ENCODE measurements at places on chromosomes 3 and 15.

DNA sequence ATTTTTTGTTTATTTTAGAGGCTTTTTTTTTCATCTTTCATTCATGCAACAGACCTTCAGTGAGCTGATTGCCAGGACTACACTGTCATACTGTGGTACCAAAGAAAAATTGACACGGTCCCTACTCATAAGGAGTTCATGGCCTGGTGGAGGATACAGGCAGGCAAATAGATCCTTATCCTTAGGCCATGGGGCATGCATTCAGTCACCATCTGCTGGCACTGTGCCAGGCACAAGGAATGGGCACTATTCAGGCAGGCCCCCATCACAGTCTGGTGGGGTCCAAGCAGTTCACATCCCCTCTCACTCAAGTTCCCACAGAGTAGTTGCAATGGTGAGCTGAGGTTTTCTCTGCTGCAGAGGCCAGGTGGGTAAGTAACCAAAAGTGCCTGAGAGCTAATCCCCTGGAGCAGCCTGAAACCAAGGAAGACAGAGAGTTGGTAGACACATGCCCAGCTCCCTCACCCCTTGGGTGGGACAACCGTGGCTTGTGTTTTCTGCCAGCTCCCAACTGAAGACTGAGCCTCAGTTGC lies 17.3 kb downstream of the CISH start:
- no peak for DNase-seq

- DNase-seq: no peak
Measured at GRCh38 chr3:95177096-95177495, 1114.2 kb downstream of the NSUN3 start.

- DNase-seq: no peak
Measured at GRCh38 chr3:105836533-105836932, 32.3 kb downstream of the CBLB start.

- DNase-seq: no peak
Measured at GRCh38 chr3:29503958-29504357, 223.1 kb downstream of the RBMS3 start.

DNA sequence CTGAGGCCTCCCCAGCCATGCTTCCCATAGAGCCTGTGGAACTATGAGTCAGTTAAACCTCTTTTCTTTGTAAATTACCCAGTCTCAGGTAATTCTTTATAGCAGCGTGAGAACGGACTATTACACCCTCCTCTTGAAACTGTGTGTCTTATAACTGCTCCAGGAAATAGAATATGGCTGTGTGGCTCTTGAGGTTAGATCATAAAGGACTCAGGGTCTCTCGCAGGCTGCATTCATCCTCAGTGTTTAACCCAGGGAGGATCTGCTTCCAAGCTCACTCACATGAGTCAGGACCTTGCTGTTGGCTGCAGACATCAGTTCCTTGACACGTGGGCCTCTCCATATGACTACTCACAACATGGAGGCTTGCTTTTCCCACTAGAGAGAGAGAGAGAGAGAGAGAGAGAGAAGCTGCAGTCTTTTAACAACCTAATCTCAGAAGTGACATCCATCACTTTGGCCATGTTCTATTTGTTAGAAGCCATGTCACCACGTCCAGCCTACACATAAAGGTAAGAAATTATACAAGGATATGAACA lies 114.3 kb upstream of the UBE2E1 start:
- DNase-seq: no peak

- DNase-seq: no peak
Measured at GRCh38 chr15:41377978-41378377, 24.3 kb downstream of the NDUFAF1 start.

DNA sequence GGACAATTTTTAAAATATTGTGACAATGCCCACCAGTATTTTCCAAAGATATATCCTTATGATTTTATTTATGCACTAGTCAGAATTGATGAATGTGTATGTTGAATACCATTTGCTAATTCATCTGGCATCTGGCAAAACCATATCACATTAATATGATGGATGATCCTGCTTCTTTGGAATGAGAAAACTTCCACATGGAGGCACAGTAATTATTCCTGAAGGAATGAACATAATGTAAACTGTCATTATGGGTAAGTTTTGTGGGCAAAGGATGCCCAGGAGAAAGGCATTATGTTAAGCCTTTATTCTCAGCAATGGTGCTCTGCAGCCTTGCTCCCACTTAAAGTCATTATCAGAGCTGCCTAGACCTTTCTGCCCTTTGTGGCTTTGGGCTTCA lies 113.0 kb upstream of the MME start:
- DNase-seq: no peak

DNA sequence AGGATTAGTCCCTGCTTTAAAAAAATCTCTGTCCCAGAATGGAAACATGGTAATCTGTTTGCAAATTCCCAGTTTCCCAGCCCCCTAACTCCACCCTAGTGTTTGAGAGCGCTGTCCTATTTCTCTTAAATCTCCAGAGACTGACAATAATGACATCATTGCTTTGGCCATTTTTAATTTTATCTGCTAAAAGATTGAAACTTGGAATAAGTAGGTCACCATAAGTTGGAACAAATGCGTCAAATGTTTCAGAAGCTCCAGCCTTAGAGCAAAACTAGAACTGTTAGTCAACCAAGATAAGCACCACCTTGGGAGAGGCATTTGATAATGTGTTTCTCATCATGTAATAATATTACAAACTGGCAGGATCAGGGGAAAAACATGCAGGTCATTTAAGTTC lies 25.7 kb upstream of the MB21D2 start:
- DNase-seq: no peak

DNA sequence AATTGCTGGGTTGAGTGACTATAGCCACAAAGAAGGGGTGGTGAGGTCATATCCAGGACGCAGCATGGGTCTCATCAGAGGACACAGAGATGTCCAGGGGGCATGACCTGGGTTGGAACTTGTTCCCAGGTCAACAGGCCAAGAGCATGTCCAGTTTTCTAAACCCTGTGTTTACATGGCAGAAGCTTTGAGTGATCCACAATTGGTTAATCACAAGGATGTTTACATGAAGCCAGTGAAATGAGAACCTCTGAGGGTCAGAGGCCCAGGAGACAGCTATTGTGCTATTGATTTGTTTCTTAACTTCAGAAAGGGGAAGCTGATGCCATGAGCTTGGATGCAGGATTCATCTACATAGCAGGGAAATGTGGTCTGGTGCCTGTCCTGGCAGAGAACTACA lies 42.2 kb upstream of the TOPBP1 start:
- DNase-seq: no peak

DNA sequence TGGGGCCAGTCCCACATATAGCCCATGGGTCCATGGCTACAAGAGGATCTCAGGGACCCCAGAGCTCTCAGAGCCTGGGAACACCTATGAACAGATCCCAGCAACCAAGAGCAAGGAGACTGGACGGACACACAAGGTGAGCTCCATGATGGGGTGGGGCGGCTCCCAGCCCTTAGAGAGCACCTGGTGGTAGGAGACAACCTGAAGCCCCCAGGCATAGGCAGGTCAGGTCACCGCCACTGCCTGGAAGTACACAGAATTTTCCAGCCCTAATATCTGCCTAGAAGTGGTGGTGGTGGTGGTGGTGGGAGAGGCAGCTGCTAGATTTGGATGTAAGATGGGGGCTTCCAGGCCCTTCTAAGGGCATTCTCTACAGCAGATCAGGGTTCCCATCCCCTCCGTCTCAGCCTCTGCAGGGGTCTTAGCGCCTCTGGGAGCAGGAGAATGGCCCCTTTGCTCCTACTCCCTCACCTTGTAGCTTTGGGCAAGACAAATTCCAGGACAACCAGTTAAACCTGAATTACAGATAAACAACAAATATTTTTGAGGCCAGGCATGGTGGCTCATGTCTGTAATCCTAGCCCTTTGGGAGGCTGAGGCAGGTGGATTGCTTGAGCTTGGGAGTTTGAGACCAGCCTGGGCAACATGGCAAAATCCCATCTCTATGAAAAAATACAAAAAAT lies 9.2 kb downstream of the SH2D7 start:
- DNase-seq: no peak

GRCh38 chr15:56358604-56359003 lies 6.6 kb upstream of the TEX9 start:
- no peak for DNase-seq

DNA sequence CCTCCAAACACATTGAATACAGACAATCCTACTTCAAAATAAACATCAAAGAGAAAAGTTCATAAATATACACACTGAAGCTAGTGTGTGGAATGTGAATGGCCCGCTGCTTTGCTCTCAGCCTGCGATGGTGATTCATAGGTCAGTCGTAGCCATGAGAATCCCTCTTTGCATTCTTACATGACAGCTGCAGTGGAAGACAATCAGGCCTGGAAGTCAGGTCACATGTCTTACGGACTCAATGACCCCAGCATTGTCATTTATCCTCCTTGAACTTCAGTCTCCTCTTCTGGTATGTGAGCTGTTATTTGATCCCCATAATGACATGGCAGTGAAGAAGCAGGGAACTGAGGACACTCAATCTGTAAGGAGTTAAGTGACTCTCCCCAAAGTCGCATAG lies 217.8 kb upstream of the EOMES start:
- no peak for DNase-seq

DNA sequence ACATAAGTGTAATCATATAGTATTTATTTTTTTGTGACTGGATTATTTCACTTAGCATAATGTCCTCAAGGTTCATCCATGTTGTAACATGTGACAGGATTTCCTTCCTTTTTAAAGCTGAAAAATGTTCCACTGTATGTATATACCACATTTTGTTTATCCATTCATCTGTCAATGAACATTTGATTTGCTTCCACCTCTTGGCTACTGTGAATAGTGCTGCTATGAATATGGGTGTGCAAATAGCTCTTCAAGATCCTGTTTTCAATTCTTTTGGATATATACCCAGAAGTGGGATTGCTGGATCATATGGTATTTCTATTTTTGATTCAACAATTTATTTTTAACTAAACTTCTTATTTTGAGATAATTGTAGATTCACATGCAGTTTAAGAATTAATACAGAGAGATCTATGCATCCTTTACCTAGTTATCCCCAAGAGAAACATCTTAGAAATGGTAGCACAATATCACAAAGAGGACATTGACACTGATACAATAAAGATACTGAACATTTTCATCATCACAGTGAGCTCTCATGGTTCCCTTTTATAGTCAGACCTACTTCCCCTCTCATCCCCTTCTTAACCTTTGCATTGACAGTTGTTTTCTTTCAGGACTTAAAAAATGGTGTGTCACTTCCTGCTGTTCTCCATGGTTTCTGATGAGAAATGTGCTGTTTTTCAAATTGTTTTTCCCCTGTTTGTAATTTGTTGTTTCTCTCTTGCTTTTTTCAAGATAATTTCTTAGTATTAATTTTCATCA lies 90.1 kb downstream of the SATB1 start:
- no peak for DNase-seq

DNA sequence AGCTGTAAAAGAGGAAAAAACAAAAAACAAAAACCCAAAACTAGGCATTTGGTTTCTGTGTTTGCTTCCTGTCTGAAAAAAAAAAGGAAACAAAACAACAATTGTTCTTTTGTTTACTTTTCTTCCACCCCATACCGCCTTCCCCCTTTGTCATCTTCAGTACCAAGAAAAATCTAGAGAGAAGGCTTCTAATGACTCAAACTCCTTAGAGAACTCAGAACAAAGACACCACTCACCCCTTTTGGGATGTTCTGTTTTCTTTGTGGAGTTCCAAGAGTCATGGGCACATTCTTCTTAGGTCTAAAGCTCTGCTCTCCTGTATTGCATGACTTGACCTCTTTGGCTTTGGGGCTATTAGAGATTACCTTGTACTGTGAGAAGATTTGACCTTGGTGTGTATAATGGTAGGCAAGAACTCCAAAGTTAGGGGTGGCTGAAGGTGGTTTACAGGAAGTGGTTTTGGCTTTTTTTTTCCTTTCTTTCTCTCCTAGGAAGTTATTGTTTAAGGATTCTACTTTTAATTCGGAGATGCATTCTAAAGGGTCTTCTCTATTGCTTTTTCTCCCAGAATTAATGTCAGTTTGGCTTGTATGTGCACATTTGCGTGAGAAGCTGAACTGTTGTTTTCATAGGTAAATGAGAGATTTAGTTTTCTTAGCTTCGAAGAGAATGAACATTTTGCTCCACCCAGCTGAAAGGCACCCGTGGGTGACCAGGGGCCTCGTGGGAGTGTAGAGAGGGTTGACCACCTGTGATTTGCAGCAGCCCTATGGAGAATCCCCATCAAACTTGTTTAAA lies 39.5 kb upstream of the ZBTB20 start:
- DNase-seq: no peak

GRCh38 chr15:96418146-96418545 lies 87.6 kb downstream of the NR2F2 start:
- DNase-seq: peak; percentile 32

- no peak for DNase-seq
Measured at GRCh38 chr3:197491923-197492664, 63.7 kb downstream of the BDH1 start.

GRCh38 chr15:78841891-78842290 lies 30.6 kb upstream of the ADAMTS7 start:
- no peak for DNase-seq

DNA sequence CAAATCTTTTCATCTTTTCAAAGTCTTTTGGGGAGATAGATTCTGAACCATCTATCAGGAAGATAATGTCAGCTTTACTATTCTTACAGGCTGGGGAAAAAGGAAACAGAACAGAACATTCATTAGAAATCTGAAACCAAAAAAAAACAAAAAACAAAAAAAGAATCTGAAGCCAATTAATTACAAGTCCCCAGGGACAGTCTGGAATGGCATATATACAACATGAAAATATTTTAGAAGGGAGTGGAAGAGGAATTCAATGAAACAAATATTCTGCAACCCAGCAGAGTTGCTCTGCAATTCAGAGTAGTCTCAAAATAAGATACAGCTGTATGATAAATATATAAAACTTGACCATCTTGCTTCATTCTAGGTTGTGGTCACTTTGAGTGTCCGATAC lies 41.7 kb upstream of the CAPN7 start:
- DNase-seq: peak; percentile 28

GRCh38 chr3:35675206-35675605 lies 35.9 kb downstream of the ARPP21 start:
- DNase-seq: no peak

DNA sequence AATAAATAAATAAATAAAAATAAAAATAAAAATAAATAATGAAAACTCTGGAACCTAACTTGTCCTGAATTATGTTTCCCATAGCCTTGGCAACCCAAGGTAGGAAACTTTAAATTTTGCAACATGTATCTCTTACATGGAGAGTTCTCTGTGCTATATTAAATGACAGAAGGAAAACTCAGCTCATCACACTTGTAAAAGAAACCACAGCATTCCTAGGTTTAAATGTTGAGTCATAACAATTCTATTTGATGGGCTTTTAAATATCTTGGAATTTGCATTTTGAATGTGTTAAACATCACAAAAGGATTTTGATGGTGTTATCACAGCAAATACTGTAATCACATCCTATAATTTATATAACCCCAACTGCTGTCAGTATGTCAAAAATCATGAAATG lies 144.2 kb downstream of the LRTM1 start:
- DNase-seq: no peak

DNA sequence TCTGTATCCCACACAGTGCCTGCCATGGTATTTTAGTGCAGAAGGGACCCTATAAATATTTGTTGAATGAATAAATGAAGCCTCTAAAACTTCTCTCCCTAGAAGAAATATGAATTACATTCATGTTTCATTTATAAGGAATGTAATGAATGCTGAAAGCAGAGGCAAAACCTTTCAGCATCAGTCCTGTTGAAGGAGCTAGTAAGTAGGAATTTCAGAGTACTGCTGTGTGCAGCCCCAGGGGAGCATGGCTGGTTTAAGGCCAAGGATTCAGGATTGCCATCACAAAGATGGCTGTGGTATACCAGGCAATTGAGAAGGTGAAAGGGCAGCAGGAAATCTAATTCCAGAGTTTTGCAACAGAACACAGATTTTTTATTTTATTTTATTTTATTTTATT lies 1131.4 kb downstream of the IGSF11 start:
- no peak for DNase-seq

Measured in right kidney (tissue), 9 donors.